ENCODE measurements at places on chromosomes 5 and 9.

- no peak for DNase-seq
Observed at GRCh38 chr9:13810510-13810909, 503.4 kb downstream of the NFIB start.

DNA sequence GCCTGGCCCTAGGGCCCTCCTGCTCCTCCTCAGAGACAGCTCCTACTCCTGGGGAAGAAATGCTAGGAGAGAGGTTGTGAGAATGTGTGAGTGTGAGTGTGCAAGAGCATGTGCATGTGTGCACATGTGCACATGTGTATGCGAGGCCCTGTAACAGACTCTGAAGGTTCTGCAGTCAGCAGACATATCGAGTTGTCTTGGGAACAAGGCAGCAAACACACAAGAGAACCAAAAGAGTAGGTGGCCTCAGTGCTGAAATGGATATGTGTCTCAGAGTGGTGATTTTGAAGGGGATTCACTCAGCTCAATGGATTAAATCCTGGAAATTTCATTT is 50.5 kb downstream of the MVB12B start:
- no peak for DNase-seq

DNA sequence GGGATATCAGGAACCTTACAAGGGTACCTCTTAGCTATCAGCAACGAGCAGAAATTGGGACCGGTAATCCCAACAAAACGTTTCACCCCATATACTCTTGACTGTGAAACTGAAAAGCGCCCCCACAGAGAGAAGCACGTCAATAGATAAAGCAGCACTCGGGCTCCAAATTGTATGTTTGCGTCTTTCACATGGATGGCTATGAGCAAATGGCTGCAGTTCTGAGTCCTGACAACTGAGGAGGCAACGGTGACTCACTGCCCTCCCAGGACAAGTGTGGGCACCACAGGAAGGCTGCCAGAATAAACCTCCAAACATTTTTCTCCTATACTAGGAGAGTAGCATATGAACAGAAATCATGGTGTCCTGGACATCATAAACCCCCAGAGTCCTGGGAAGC is 36.6 kb downstream of the SEMA4D start:
- peak; percentile 46 for DNase-seq

- DNase-seq = no peak
Observed at GRCh38 chr5:137651022-137651421, 84.9 kb downstream of the KLHL3 start.

- no peak for DNase-seq
Observed at GRCh38 chr5:156686796-156687195, 163.3 kb upstream of the PPP1R2B start.

DNA sequence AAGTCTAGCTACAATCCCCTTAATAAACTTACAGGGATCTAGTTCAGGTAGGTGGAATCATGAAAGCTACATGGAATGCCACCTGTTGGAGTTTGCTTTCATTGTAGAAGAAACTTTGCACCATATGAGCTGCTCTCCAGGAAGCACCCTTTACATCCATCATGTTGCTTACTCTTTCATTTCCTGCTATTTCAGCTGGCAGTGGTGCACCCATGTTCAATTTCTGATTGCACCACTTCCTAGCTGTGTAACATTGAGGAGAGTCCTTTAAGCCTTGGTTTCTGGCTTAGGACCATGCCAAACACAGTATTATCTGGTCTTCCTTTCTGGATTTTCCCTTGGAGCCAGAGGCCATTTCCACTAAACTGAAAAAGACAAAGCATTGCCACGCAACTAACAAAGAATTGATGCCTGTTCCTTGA is 123.3 kb upstream of the SLC12A2 start:
- no peak for DNase-seq

DNA sequence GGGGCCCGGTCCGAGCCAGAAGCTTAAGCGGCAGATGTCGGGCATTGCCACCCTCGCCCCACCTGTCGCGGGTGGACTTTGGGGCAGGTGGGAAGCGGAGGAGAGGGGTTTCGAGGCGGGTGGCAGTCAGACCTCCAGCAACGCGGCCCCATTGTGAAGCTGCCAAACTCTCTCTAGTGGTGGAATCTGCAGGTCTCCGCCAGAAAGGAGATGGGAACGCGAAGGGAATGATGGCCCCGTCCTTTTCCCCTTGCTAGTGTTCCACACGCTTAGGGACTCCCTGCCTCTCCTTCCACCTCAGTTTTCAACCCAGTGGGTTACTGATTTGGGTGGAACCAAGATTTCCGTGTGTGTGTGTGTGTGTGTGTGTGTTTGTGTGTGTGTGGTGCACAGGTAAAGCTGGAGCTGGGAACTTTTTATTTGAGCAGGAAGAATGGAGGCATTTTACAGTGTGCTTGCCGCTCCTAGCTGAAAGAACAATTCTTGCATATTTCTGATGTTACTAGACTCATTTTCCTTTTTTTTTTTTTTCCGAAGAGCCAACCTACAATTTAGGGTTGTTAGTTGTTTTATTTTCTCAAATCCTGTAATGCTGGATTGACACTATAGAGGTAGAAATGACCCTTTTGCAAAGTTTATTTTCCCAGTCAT is 1.3 kb downstream of the MACIR start:
- DNase-seq = no peak

DNA sequence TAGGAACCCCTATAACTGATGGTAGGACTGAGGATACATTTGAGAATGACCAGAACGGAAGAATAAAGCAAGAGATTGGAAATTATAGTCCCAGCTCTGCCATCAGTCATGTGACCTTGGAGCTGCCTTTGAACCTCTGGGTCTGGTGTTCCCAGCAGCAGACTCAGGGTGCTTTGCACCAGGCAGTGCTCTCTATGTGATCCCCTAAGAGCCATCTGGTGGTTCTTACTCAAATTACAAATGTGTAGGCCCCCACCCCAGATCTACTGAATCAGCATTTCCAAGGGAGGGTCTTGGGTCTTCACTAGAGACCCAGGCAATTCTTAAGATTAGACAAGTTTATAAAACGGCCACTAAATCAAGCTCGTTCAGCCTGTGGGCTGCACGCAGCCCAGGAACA is 40.2 kb upstream of the PRDM12 start:
- DNase-seq = no peak

- DNase-seq = no peak
Observed at GRCh38 chr9:137972355-137972987, 94.9 kb downstream of the CACNA1B start.

- DNase-seq = no peak
Observed at GRCh38 chr5:127919818-127920217, 163.7 kb upstream of the SLC12A2 start.

GRCh38 chr9:17653947-17654465 is 75.1 kb downstream of the SH3GL2 start:
- no peak for DNase-seq

- DNase-seq = no peak
Observed at GRCh38 chr5:3276896-3277295, 318.7 kb upstream of the IRX1 start.

GRCh38 chr9:105449081-105449480 is 1.2 kb downstream of the FSD1L start:
- DNase-seq = no peak

DNA sequence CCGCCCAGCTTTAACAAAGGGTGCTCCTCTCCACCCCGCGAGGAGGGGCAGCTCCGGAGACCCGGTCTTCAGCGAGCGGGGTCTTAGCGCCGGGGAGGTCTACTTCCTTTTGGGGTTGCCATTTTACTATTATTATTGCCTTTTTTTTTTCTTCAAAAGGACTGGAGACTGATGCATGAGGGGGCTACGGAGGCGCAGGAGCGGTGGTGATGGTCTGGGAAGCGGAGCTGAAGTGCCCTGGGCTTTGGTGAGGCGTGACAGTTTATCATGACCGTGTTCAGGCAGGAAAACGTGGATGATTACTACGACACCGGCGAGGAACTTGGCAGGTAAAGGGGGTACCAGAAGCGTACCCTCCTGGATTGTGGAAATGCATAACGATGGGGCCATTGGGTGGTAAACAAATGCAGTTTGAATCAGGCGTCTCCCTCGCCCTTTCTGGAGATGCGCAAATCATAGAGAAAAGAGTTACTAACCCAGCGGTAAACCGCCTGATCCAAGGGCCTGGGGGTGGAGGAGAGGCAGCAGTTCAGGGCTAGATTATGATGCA is 1.2 kb downstream of the DAPK1 start:
- no peak for DNase-seq

GRCh38 chr9:134361843-134362414 is 35.7 kb downstream of the RXRA start:
- DNase-seq = no peak

GRCh38 chr5:73747696-73748380 is 121.8 kb downstream of the ARHGEF28 start:
- no peak for DNase-seq

DNA sequence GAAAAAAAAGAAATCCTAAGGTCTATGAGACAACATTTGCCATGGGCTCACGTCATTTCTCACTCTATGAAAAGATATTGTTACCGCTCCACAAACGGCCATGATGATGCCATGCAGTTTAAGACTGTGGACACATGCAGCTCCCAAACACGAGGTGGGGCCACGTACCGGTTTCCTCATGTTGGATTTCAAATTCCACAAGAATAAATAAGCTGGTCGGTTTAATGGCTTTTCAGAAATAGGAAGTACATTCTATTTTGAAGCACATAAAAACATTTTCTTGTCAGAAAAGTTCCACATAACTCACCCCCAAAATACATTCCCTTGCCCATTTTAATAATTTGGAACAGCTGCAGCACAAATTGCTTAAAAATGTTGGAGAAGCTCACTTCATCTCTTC is 130.6 kb downstream of the MYO10 start:
- no peak for DNase-seq

All from non-pigmented ciliary epithelial cell (primary cell).